Lower lobe of right lung (tissue), 2 donors: ENCODE measurements at places on chromosomes 4 and X. TPM values are rescaled to one million over a fixed set of nuclear protein-coding genes. Genes with fewer than 3 reads are reported as not detected.

Gene SMIM43
- total RNA-seq: 0.18 TPM

Gene ADGRL3
- 6.0 TPM for total RNA-seq

Gene PTPN13
- 77.2 TPM for total RNA-seq

Gene CEP44
- total RNA-seq: 17.0 TPM

Gene MAGEA9B
- total RNA-seq: not detected

Gene REPS2
- 18.5 TPM for total RNA-seq

Gene SLC16A2
- total RNA-seq: 7.2 TPM

Gene PRPS2
- total RNA-seq: 26.3 TPM

Gene ZCCHC18
- total RNA-seq: 0.24 TPM

Gene EREG
- 1.1 TPM for total RNA-seq
